ENCODE measurements at places on chromosomes 2 and 18.

GRCh38 chr2:189157456-189157855, 22.1 kb downstream of the COL5A2 start:
- no peak for DNase-seq

GRCh38 chr2:223625652-223626051, 23.5 kb upstream of the SCG2 start:
- no peak for DNase-seq

- DNase-seq: no peak
Observed at GRCh38 chr18:74166386-74166785, 18.1 kb downstream of the TIMM21 start.

- DNase-seq: no peak
Observed at GRCh38 chr2:127014630-127015029, 92.3 kb downstream of the BIN1 start.

DNA sequence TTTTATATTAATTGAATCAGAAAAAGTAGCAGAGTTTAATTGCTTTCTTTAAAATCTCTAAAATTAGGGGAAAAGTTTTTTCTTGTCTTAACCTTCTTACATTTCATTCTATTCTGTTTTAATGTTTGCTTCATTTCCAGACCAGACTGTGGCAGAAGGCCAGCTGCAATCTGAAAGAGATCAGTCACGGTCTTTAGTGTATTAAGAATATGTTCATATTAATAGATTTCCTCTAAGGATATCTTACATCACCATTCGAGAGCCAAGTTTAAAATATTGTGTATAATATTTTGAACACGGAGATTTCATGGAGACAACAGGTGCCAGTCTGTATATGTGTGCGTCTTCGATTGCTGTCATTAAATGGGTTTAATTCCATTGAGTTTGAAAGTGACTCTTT, 230.9 kb upstream of the ZSWIM2 start:
- no peak for DNase-seq

DNA sequence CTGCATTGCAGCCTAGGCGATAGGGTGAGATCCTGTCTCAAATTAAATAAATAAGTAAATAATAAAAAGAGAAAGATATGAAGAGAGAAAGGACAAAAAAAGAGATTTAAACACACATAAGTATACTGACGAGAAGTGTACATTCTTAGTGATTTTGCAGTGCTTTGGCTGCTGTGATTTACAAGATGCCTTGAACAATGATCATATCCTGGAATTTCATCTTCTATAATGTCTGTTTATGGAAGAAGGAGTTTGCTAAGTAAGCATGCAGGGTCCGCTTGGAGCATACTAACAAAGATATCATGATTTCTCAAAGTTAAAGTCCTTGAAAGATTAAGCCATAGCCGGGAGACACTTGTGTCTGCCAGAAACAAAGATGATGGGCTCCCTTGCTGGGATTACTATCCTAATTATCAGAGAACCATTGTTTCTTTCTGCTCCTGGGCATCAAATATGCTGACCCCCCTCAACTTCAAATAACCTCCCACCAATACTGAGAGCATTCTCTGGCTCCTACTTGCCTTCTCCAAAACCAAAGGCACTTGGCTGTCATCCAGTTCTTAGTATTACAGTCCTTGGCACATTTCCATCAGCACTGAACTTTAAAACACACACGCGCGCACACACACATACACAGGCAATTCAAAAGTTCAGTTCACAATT, 47.5 kb upstream of the STAM2 start:
- DNase-seq: no peak

GRCh38 chr18:6639305-6639704, 90.2 kb upstream of the ARHGAP28 start:
- no peak for DNase-seq

DNA sequence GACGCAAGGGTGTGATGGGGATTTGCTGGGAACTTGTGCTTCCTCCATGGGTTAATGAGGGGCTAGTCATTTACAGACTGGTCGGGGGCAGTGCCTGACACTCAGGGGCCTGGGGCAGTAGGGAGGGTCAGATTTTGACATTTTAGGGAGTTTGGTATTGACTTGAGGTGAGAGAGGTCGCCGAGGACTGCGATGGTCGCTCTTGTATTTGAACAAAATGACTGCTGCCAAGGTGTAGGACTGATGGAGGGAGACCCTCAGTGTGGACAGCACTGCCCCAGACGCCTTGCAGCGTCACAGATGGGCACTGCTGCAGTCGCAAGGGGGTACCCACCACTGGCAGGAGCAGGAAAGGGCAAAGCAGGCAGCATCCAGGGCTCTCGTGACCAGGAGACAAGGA, 182.9 kb downstream of the RTP5 start:
- DNase-seq: no peak

- no peak for DNase-seq
Observed at GRCh38 chr2:239393388-239393940, 7.4 kb downstream of the HDAC4 start.

GRCh38 chr18:42976869-42977590, 138.5 kb downstream of the RIT2 start:
- no peak for DNase-seq

GRCh38 chr18:76335859-76336640, 159.0 kb downstream of the ZNF516 start:
- DNase-seq: no peak

Data from HuH-7.5 (cell line).